Stimulated activated naive B cell treated with anti-CD40 and anti-IgM and Interleukin-4, amounts not matched to agents 10 μg/mL and 1 μg/mL and 100 μg/mL, for 72 hours (primary cell): ENCODE measurements at places on chromosomes 16 and 17.

- peak; percentile 48 for DNase-seq
Observed at GRCh38 chr17:82414548-82415281, 3.4 kb upstream of the HEXD start.

DNA sequence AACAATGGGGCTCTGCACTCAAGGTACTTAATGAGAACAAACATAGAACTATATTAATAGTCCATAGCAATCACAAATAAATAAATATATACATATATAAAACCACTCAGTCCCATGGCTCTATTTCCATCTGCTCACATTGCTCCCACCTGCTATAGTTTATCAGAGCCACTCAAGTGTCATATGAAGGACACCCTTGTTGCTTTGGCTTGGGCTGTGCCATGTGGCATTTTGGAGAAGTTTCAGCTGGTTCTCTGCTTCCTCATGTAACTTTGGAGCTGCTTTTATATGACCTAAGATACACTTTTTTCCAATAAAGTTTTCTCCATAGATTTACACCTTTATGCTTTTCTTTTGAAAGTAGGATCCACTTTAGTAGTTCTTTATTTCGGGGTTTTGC, 126.4 kb downstream of the KCNJ2 start:
- no peak for DNase-seq

DNA sequence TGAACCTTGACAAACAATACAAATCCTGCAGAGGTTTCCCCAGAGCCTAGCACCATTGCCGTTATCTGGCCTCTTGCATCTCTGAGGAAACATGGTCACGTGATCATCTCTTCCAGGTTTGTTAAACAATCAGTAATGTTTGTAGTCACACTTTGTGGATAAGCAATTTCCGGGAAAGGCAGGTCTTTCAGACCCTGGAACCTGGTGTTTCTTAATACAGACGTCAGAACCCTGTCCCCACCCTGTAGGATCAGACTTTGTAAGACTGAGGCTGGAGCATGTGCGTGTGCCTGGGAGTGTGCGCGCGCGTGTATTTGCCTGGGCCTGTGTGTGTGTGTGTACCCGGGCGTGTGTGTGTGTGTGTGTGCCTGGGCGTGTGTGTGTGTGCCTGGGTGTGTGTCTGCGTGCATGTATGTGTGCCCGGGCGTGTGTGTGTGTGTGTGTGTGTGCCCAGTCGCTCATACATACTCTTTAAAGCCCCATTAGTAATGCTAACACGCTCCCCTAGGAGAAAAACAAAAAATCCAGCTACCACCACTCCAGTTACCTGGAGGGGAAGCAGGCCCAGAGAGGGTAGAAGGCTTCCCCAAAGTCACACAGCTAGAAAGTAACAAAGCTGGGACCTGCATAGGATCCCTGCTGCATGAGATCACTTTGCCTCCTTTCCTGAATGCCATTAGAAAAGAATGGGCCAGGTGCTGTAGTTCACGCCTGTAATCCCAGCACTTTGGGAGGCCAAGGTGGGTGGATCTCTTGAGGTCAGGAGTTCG, 5.3 kb downstream of the CTNS start:
- no peak for DNase-seq

DNA sequence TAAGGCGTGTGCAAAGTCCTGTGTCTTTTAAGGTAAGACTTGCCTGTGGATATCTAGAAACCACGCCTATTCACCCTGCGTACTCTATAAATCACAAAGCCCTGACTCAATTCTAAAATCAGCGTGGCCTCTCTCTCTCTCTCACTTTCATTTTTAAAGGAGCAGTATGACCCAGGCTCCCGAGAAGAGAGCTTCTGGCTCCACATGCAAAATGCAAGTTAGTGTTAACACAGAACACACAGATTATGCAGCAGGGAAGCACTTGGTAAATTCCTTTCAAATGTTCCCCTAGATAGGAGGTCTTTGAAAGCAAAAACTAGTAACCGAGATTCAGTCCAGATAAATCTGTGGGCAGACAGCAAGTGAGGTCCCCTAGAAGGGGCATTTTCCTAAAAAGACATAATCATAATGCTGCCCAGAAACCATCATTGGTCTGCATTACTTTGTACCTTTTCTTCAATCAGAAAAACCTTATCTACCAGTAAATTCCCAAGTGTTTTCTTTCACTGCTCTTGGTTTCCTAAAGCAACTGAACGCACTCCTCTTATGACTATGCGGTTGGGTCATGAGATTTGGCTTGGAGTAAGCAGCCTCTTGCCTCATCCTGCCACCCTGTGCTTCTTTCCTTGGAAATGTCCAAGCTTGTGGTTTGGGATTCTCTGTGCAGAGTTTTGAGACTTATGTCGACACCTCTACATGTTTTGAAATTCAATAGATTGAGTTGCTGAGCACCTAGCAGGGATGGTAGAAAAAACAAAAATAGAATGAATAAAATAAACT, 31.7 kb upstream of the KCNJ2 start:
- DNase-seq: peak; percentile 54

- no peak for DNase-seq
Observed at GRCh38 chr16:27706866-27707685, 157.1 kb downstream of the KATNIP start.

DNA sequence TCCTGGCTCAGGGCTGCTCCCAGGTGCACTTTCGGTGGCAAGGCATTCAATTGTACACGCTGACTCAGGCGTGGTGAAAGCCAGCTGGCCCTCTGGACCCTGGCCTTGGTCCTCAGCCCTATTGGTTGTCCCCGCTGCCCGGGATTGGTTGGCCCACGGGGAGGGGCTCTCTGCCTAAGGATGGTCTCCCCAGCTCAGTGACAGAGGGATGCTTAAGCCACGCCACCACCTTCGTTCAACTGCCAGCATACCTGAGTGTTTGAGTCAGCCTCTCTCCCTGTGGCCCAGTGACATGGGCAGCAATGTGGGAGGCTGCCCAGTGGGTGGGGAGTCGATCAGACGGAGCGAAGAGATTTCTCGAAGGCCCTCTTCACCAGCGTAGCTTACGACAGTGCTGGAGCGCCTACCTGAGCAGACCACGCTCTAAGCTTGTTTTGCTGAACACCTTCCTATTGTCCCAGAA, 30.3 kb downstream of the IRF8 start:
- no peak for DNase-seq

DNA sequence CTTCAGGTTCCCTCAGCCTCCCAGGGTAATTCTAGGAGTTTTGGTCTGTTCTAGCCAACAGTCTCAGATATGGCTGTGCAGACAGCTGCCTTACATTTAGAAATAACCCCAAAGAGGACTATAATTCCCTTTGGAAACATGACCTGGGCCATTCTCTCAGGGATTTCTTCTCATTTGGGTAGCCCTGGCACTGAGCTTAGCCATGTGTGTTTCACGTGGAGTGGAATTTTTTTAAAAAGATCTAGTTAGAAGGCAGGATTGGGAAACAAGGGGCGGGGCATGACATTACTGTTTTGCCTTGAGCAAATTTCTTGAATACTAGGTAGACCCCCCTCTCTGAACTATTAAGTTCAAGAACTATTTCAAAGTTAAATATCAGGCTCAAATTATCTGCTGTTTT, 29.6 kb upstream of the MRC2 start:
- DNase-seq: no peak

GRCh38 chr17:68749349-68750207, 148.4 kb upstream of the FAM20A start:
- DNase-seq: no peak

DNA sequence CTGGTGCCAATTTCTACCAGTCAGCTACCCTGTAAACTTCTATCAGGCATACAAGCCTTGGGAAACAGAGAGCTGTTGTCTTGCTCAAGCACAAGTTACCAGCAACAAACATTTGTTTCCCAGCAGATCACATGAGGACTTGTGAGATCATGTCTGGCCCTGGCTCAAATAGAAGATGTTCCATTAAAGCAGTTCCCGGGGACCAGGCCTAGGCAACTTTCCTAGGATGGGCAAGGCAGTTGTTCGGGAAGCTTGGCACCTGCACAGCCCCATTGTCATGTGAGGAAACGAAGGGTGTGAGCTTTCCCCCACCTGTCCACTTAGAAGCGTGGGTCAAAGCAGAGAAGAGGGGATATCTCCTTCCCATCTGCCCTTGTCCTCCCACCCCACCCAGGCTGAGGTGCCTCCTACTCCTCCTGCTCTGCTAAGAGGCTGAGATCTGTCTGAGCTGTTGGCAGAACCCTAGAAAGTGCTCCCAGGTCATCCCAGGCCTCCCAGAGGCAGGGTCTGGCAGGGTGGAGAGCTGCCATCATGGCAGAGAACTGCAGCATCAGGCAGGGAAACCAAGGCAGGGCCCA, 11.2 kb upstream of the SLC47A2 start:
- no peak for DNase-seq

- peak; percentile 22 for DNase-seq
Observed at GRCh38 chr16:67967958-67968399, 458 bp downstream of the SLC12A4 start.

GRCh38 chr16:78129349-78129748, 29.9 kb downstream of the WWOX start:
- no peak for DNase-seq

- no peak for DNase-seq
Observed at GRCh38 chr17:40949418-40949817, 12.0 kb upstream of the KRT23 start.

DNA sequence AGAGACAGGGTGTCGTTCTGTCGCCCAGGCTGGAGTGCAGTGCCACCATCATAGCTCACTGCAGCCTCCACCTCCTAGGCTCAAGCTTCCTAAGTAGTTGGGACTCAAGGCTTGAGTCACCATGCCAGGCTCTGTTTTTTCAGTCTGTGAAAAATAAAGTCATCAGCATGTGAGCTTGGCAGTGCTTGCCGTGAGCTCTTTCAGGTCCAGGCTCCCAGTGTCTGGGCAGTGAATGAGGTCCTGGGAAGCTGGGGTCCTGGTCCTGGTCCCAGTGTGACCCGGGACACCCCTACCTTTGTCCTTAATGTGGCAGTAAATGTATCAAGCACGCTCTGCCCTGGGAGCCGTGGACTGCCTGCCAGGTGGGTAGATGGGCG, 22.9 kb upstream of the RPL13 start:
- DNase-seq: no peak

DNA sequence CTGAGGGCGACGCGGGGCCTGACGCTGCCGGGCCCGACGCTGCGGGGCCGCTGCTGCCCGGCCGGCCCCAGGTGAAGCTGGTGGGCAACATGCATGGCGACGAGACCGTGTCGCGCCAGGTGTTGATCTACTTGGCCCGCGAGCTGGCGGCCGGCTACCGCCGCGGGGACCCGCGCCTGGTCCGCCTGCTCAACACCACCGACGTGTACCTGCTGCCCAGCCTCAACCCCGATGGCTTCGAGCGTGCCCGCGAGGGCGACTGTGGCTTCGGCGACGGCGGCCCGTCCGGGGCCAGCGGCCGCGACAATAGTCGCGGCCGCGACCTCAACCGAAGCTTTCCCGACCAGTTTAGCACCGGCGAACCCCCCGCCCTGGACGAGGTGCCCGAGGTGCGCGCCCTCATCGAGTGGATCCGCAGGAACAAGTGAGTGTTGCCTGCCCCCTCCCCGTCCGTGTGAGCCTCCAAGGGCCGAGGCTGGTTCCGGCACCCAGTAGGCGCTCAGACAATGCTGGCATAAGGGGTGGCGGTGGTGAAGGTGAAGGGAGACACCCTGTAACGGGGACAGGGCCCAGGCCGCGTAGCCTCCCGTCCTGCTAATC, 676 bp downstream of the CPD start:
- no peak for DNase-seq

GRCh38 chr17:44502598-44503146, 534 bp downstream of the GPATCH8 start:
- DNase-seq: no peak

GRCh38 chr17:48613862-48614694, 1.0 kb downstream of the HOXB8 start:
- DNase-seq: no peak

DNA sequence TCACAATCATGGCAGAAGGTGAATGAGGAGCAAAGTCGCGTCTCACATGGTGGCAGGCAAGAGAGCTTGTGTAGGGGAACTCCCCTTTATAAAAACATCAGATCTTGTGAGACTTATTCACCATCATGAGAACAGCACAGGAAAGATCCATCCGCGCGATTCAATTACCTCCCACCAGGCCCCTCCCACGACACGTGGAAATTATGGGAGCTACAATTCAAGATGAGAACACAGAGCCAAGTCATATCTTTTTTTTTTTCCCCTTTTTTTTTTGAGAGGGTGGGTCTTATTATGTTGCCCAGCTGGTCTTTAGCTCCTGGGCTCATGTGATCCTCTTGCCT, 60.0 kb downstream of the RPTOR start:
- DNase-seq: no peak

- DNase-seq: no peak
Observed at GRCh38 chr17:39756380-39757079, 18.8 kb downstream of the GRB7 start.

DNA sequence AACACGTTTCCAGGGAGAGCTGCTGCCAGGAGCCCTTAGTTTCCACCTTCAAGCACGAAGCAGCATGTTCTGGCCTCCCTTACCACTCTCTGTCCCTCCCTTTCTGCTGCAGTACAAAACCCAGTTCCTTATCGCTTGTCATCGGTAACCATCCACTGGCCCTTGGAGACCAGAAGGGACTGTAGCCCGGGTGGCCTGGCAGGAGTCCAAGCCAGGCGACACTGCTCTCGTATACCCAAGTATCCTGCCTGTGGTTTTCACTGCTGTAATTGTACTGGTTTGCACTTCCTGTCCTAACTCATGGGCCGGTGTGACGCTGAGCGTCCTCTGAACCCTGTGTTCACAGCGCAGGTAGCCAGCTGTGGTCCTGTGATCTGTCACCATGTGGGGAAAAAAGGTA, 81.1 kb downstream of the MAF start:
- DNase-seq: peak; percentile 2

DNA sequence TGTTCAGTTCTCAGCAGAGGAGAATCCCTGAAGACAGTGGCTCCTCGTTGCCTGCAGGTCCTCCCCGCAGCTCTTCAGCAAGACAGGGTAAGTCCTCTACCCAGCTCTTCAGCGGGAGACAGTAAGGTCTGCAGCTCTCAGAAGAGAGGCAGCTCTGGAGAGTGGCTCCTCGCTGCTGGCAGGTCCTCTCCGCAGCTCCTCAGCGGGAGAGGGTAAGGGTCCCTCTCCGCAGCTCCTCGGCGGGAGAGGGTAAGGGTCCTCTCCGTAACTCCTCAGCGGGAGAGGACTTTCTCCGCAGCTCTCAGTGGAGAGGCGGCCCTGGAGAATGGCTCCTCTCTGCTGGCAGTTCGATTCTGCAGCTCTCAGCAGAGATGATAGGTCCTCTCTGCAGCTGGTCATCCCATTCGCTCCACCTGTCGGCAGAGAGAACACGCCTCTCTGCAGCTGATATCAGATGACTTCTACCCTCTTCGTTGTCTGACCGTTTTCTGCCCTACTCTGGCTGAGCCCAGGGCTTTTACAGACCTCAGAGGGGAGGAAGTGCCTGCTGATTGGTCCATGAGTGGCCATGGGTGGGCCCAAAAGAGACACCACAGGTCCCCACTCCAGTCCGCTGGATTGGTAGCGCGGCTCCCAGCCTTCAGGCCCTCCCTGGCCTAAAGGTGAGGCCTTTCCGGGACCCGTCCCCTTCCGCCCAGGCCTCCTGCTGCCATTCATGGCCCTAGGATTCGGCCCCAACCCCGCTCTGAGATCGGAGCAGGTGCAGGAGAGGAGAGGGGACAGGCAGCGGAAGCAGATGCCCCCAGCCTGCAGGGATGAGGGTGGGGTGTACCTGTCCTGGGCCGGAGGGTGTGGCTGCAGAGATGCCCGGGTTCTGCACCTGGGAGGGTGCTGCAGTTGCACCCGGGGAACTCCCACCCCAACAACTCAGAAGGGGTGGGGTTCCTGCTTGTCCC, 11.9 kb upstream of the SHCBP1 start:
- no peak for DNase-seq
